Activated CD4-positive, alpha-beta T cell treated with anti-CD3 and anti-CD28 coated beads for 48 hours (primary cell): ENCODE measurements at places on chromosomes 1 and 21.

- DNase-seq, result no peak
Measured at GRCh38 chr1:15941899-15942660, 33.8 kb downstream of the ZBTB17 start.

GRCh38 chr1:8873506-8874229 lies 4.8 kb downstream of the ENO1 start:
- DNase-seq, result peak; percentile 91

- no peak for DNase-seq
Measured at GRCh38 chr1:38127428-38127827, 80.8 kb upstream of the POU3F1 start.

- DNase-seq, result no peak
Measured at GRCh38 chr1:24735509-24736375, 9.5 kb upstream of the CLIC4 start.

GRCh38 chr21:45590726-45591618 lies 48.7 kb upstream of the SLC19A1 start:
- DNase-seq, result peak; percentile 80

GRCh38 chr1:159804924-159805323 lies 2.8 kb downstream of the FCRL6 start:
- no peak for DNase-seq

DNA sequence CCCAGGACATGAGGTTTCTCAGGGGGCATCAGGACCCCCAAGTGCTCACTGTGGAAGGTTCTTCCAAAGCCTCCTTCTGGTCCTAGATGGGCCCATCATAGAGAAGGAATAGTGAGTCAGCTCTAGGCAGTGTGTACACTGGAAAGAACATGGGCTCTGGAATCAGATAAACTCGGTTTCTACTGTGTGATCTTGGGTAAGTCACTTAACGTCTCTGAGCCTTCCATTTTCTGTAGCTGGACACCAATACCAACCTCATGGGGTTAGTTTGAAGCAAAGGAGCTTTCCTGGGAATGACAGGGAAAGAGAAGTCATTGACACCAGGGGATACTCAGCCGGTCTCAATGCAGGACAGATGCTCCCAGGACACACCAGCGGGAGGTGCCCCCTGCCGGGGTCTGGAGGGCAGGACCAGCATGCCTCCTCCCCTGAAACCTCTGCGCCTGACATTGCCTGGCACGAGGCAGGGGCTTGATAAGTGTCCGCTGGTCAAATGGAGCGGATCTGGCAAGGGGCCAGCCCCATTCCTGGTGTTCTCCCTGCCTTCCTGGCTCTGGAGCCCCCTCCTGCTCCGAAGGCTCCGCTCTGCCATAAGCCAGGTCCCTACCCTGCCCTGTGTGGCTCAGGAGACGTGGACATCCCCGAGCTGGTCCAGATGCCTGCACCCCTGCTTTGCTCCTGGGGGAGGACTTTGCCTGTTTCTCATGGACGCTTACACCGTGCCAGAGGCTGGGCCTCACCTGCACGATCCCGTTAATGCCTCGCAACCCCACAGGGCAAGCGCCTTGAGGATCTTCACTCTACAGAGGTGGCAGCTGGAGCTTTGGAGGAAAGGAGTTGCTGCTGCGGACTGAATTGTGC lies 52.8 kb downstream of the EDN2 start:
- DNase-seq, result no peak

GRCh38 chr1:21293537-21294265 lies 3.4 kb upstream of the ECE1 start:
- DNase-seq, result peak; percentile 91

DNA sequence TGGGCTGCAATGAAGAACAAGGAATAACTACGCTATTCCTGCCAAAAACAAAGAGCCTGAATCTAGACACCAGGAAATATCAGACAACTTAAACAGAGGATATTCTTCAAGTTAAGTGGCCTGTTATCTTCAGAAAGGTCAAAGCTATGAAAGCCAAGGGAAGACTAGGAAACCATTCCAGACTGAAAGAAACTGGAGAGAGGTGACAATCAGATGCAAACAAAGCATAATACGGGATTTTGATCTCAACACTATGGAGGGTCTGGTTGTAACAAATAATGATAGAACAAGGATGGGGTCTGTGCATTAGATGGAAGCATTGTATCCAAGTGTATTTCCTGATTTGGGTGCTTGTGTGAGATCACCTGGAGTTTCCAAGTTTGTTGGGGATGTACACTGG lies 2.7 kb downstream of the EPRS1 start:
- no peak for DNase-seq

- DNase-seq, result no peak
Measured at GRCh38 chr1:79074975-79075374, 68.4 kb upstream of the ADGRL4 start.

DNA sequence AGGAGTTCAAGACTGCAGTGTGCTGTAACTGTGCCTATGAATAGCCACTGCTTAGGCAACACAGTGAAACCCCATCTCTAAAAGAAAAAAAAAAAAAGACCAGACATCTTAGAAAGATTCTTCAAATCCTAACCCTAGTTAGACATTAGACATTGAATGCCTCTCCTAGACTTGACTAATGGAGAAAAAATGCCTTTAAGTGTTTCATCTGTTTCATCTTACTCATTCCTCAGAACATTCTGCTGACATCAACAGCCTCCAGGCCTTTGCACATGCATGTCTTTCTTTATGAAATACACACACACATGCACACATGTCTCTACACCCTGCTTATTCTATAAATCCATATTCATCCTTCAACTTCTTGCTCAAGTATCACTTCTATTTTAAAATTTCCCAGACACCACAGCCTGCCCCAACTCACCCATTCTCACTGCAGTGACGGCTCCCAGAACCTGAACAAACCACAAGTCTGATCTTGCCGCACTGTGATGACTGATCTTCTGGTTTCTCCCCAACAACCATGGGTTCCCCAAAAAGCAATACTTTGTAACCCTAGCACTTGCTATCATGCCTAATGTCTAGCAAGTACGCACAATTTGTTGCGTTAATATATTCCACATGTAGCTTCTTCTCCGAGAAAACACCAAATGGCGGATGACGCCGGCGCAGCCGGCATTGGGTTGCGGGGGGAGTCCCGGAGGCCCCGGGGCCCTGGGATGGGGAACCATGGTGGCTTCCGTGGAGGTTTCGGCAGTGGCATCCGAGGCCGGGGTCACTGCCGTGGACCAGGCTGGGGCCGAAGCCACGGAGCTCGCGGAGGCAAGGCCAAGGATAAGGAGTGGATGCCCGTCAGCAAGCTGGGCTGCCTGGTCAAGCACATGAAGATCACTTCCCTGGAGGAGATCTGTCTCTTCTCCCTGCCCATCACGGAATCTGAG lies 37.4 kb downstream of the LRRC52 start:
- no peak for DNase-seq

- DNase-seq, result no peak
Measured at GRCh38 chr1:183993132-183993531, 44.4 kb downstream of the COLGALT2 start.

DNA sequence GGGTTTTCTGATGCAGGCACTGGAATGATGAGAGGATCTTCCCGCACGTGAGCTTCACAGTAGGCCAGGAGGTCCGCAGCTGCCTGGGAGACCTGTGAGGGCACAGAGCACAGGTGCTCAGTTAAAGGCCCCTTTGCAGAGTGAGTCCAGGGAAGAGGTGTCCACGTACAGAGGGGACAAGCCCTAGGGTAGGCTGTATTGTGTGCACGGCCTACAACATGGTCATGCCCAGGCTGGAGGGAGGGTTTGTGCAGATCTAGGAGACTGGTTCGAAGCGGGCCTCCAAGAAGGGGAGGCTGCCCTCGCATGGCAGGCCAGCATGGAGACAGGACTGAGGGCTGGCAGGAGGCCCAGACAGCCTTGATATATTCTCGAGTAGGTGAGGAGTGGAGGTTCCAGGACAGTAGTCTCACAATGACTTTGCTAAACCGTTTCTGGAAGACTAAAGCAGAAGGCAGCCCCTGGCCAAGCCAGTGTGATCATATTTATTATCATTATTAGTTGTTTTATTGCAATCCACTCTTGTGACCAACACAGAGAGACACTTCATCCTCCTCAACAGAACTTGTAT lies 48.0 kb upstream of the B3GALNT2 start:
- DNase-seq, result no peak

DNA sequence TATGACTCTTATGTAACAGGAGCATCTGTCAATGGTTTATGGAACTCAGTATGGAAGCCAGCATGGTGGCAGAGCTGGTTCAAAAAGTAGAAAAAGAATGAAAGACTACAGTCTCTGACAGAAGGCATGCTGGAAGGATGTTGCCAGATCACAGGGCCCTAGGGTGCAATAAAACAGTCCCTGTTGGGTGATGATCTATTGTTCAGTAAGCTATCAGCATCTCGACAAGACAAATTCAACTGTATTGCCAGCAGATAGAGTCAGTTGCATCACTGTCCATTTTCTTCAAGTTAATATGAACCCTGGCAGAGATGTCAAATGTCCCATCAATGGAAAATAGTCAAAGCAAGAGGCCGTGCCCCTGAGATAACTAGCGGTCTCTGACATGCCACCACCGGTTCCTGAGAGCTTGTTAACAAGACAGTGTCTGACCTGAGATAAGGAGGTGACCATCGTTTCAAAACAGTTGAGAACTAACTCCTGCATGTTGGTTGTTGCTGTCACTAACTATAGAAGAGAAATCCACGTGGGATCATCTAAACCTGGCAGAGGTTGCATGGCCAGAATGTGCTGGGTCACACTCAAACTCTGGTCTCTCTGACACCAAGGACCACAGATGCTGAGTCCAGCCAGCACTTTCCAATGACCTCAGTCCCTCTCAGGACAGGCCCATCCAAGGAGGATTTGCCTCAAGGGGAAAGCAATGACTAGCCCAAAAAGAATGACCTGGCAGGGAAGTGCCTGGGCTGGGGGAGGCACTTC lies 125.9 kb downstream of the RIPK4 start:
- DNase-seq, result no peak

GRCh38 chr1:161778522-161778921 lies 12.4 kb downstream of the ATF6 start:
- no peak for DNase-seq

GRCh38 chr1:209800984-209801834 lies 4.7 kb downstream of the IRF6 start:
- no peak for DNase-seq

GRCh38 chr1:159996653-159997052 lies 35.1 kb downstream of the PIGM start:
- no peak for DNase-seq

GRCh38 chr1:207027206-207027777 lies 5.3 kb downstream of the C1orf116 start:
- DNase-seq, result no peak

GRCh38 chr1:193525411-193525810 lies 339.0 kb upstream of the B3GALT2 start:
- no peak for DNase-seq

- no peak for DNase-seq
Measured at GRCh38 chr1:22088331-22088730, 35.8 kb downstream of the CDC42 start.

- DNase-seq, result no peak
Measured at GRCh38 chr1:175580841-175581240, 162.6 kb downstream of the TNR start.

- DNase-seq, result no peak
Measured at GRCh38 chr1:39850606-39851216, 32.6 kb downstream of the TRIT1 start.

DNA sequence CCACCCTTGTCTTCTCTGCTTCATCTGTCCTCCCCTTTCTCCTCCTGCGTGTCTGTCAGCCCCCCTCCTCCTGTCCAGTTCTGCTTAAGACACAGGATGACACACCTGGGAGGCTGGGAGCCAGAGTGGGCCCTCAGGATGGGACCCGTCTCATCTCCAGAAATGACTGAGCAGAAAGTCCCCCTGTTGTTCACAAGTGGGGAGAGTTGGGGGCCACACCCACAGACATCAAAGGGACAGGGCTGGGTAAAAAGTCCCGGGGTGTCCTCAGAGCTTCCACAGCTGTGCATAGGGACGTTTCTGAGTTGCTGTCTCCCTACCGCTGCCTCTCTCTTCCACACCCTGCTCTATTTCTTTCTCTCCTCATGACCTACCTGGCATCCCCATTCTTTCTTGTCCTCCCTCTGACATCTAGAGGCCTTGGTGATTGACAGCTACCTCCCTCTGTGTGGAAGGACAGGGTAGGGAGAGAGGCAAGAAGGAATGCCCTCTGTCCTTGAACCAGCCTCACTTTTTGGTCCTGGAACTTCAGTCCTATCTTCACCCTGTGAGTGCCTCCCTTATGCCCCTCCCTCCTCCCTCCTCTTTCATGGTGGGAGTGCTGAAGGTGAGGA lies 19.5 kb upstream of the SH2D2A start:
- peak; percentile 68 for DNase-seq

GRCh38 chr1:118388301-118388959 lies 203.4 kb upstream of the SPAG17 start:
- DNase-seq, result no peak

DNA sequence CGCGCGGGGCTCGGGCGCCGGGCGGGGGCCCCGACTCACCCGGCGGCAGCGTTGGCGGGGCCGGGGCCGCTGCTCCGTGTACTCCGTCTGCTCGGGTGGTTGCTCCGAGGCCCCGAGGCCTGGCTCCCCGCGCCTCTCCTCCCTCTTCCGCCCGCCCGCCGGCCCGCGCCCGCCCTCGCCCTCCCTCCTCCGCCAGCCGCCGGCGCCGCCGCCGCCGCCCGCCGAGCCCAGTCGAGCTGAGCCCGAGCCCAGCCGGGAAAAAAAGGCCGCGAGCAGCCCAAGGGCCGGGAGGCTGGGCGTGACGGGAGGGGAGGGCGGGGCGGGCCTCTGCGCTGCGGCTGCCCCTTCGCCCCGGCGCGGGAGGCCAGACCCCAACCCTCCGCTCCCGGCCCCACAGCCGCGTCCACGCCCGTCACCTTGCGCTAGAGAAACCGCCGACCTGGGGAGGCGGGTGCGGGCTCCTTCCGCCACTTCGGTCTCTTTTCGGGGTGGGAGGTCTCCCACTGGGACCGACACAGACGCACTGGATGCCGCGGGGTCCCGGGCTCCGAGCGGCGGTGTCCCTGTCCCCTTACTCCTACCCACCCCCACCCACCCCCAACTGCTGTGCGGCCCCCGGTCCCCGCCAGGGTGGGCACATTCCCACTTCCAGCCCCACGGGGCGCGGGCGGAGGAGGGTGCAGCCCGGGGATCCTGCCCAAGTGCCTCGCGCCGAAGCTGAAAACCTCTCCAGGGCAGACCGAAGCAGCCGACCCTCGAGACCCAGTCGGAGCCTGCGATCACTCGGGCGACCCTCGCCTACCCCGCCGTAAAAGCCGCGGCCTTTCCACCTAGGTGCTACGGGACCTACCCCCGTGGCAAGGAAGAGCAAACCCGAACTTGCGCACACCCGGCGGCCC lies at the start of gene CERS2:
TSS of gene CERS2 (minus strand) at position 256 of the 899 bp plus-strand sequence. CDS start 5,745 bp downstream, outside the sequence.
- peak; percentile 77 for DNase-seq
